ENCODE measurements at places on chromosomes 3 and 15. TPM values are rescaled to one million over a fixed set of nuclear protein-coding genes. Genes with fewer than 3 reads are reported as not detected.

Gene PROS1
- 75.9 TPM for total RNA-seq

Gene TRAT1
- not detected for total RNA-seq

Gene PAK6
- total RNA-seq = not detected

DNA sequence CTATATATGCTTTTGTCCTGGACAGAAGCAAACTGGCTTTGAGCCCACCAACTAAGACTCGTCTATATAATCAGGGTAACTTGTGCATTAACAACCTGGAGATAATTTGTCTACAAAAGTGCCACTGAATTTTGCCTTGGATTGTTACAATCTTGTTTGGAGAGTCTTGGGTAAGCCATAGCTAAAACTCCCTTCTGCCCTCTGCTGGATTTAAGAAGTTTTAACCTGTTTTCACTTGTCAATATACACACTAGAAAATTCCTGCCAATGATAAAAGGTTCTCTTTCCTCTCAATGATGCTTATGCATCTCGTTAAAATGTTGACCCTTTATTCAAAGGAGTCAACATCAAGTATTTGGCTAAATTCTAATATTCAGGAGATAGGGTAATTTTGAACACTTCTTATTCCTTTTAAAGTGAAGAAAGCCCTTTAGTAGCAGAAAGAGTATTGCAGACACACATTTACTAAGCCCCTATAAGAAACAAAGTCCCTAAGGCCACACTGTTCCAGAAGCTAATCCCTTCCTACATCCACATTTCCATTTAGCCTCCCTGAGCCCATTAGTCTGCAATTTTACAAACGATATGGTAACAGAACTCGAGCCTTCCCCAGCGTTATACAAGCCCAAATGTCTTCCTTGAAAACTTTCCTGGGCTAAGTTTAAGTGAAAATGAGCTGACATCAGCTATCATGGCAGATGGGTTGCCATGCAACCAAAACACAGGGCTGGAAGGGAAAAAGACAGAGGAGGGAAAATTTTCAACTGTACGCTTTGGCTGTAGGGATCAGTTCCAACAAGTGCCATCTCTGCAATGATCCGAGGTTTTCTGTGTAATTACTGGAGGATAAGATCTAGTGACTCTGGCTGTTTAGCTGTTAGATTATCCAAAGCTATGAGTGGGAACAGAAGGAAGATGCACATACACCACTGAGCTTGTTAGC is 75.9 kb upstream of the FGF12 start:
- peak; percentile 30 for DNase-seq

- no peak for DNase-seq
Measured at GRCh38 chr3:144921710-144922109, 950.1 kb downstream of the DIPK2A start.

DNA sequence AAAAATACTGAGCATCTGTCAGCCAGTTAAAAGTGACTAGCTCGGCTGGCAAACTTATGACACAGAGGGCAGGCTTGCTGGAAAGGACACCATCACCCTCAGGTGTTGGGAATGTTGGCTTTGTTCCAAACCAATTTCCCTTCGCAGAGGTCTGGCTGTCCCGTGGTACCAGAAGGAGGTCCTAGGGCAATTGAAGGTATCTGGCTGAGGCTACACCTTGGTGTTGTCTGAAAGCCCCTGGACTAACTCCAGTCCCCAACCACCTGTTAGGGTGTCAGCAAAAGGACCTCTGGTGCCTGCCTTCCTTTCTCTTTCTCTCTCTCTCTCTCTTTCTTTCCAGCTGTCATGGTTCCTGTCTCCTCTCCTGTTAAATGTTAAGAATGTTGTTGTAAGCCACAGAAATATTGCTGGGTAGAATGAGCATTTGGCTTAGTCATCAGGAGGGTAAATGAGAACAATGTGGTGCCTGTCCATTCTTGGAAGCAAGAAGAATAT is 12.5 kb downstream of the PRR20G start:
- peak; percentile 10 for DNase-seq

DNA sequence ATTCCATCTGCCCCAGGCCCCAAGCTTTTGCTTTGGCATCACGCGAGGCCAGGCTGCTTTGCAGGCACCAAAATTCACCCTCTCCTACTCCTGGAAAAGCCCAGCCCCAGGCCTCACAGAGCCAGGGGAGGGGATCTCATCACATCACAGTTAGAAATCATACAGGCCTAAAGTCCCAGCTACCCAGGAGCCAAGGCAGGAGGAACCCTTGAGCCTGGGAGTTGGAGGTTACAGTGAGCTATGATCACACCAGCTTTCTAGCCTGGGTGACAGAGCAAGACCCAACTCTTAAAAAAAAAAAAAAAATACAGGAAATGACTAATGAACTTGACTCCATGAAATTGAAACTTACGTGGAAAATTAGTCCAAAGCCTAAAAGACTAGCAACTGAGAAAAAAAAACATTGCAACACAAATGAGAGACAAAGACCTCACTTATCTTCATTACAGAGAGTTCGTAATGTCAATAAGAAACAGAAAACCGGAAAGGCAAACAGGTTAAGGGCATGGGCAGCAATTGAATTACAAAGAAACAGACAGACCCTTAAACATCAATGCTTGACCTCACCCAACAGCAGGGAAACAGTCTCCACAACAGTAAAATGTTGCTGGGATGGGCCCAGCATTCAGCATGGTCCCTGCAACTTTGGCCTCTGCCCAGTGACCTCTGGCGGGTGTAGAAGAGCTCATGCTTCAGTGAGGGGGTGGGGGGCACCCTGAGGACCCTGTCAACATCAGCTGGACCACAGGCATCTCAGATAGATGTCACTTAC is 151.5 kb downstream of the LRRK1 start:
- DNase-seq = peak; percentile 70

- peak; percentile 29 for DNase-seq
Measured at GRCh38 chr15:54101664-54102270, 123.5 kb downstream of the UNC13C start.

- DNase-seq = no peak
Measured at GRCh38 chr3:120597445-120598049, 1.4 kb downstream of the NDUFB4 start.

DNA sequence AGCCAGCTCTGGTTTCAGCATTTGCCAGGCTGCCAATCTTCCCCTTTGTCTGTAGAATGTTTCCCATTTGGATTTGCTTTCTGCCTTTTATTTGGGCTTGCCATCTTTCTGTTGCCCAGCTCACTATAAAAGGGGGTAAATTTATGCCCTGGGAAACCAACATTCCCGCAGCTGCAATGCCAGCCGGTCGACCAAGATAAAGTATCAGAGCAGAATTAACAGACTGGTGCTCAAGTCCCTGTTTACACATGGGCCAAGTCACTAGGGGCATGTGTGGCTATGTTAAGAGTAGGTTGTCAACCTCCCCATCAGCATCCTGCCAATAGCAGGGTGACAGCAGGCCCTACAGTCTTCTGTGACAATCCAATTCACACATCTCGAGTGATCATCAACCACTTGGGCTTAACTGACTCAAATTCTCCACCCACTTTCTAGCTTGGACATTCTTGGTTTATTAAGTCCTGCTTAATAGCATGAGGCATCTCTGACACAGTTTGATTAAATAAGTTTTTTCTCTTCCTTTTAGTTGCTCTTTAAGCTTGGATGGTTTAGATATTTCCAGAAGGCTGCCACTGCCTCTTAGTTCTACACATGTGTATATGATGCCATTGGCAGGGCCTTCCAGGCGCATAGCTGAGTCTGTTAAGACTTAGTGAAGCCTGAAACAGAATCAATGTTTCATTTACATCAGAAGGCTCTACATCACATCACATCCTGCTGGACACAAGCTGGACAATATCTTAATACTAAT is 24.1 kb upstream of the VEPH1 start:
- DNase-seq = peak; percentile 48

- DNase-seq = no peak
Measured at GRCh38 chr3:160779040-160779439, 23.0 kb downstream of the PPM1L start.

DNA sequence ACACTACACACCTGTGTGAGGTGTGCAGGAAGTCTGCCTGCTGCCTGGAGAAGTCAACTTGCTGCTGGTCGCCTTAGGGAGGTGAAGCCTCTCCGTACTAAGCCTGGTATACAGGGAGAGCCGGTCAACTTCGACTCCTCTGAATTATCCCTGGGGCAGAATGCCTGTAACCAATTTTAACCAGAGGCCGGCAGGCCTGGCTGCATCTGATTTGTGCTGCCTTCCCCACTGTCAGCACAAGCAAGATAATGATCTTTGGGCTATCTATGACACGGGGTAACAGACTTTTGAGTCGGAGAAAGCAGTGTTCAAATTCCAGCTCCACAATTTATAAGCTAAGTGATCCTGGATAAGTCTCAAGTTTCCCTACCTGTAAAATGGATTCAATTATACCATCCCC is 42.3 kb downstream of the MAGEF1 start:
- no peak for DNase-seq

DNA sequence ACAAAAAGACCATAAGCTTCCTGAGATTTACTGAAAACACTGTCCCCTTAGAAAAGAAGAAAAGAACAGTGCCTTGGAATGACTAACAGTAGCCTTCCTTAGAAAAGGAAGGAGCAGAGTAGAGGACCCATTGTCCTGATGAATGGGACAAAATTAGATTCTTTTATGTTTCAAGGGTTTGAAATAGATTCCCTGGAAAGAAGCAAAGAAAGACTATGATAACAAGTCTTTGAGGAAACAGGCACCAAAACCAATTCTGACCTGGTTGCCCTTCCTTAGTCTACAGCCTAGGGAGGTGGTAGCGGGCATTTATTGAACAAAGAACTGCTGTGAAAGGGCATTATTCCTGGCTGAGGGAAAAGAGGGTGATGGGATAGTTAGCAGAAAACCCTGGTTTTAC is 1024.8 kb downstream of the TBL1XR1 start:
- no peak for DNase-seq

GRCh38 chr3:58332575-58333188 is at the start of gene PXK:
Gene PXK (plus strand): TSS chr3:58332892. CDS start chr3:58332989, 97 bp downstream.
- DNase-seq = peak; percentile 80

DNA sequence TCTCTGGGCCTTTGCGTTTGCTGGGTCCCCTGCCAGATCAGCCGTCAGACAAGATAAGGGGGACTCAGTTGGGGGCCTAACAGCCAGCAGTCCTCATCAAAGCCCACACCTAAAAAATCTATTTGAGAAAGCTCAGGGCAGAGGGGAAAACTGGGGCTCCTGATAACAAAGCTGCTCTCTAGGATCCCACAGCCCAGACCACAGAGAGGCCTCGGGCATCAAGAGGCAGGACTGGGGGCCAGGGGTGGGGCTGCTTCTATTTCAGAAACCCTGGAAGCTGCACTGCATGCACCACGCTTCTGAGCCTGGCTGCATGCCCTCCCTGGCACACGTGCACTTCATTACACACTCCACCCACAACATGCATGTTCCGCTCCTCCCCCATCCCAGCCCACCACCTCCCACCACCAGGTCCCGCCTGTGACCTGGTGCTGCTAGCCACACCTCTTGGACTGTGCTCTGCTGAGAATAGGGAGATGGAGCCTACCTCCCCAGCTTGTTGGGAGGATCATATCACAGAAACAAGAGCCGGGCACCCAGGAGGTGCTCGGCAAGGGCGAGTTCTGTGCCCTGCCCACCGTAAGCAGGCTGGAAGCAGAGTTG is 26.6 kb downstream of the FBLN2 start:
- DNase-seq = no peak

DNA sequence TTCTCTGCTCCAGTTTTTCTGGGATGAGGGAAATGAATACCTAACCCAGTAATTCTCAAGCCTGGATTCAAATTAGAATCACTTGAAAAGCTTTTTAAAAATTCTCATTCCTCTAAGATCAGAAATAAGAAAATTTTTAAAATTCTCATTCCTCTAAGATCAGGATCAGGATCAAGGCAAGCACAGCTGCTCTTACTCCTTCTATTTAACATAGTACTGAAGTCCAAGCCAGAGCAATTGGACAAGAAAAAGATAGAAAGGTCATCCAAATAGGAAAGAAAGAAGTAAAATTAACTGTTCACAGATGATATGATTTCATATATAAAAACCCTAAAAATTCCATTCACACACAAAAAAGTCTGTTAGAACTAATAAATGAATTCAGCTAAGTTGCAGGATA is 24.2 kb upstream of the CLRN1 start:
- DNase-seq = no peak

DNA sequence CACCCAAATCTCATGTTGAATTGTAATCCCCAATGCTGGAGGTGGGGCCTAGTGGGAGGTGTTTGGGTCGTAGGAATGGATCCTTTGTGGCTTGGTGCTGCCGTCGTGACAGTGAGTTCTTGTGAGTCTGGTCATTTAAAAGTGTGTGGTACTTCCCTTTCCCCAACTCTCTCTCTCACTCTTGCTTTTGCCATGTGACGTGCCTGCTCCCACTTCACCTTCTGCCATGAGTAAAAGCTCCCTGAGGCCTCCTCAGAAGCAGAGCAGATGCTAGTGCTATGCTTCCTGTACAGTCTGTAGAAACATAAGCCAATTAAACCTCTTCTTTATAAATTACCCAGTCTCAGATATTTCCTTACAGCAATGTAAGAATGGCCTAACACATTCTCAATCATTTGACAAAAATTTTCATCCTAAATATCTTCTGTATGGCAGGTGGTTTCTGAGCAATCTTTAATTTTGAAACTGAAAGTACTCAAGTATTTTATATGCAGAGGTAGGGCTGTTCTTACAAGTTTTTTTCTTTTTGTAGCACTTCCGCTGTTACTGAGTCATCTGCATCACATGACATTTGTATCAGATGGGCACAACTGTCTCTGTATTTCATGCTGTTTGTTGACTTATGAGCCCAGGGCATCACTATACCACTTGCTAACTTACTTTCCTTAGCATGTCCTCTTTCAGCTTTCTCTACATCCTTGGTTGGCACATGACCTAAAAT is 8.8 kb downstream of the RPL39L start:
- DNase-seq = peak; percentile 86

DNA sequence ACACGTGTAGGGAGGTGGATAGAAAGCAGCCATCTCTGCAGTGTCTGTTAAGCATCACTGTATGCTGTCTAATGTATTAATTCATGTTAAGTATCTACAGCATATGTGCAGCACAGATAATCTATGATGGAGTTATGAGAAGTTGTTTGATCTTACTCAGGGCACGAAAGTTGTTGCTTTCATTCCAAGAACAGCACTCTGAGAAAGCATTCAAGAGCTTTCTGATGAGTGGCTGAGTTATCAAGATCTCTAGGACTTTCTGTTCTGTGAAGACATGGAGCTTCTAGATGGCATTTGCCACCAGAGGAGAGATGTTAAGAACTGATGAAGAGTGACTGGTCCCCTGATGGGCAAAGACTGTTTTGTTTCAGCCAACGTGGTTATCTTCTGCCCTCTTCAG is 22.6 kb upstream of the TPRG1 start:
- no peak for DNase-seq

GRCh38 chr3:149581681-149582370 is 76.0 kb downstream of the WWTR1 start:
- peak; percentile 99 for DNase-seq

GRCh38 chr3:2929574-2929973 is 180.6 kb downstream of the IL5RA start:
- DNase-seq = no peak

DNA sequence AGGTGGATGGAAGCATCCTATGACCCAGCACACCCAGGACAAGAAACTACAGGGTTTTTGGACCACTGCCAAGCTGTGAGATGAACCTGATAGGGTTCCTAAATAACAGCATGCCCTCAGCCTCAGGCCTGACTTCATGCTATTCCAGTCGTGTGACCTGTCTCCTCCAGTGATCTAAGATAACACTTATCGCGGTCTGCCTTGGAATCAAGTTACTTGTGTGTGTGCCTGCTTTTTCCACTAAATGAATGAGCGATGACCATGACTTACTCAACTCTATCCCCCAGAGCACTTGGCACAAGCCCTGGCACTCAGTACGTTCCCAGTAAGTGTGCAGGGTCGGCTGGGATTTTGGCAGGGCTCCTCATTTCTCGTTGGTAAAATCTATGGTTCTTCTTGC is 172.7 kb upstream of the TP63 start:
- DNase-seq = peak; percentile 5

All from LHCN-M2 (cell line).